Upper lobe of right lung (tissue), 1 donor: ENCODE measurements at places on chromosomes 7 and 10. TPM values are rescaled to one million over a fixed set of nuclear protein-coding genes. Genes with fewer than 3 reads are reported as not detected.

Gene C10orf67
- 1.6 TPM for total RNA-seq

- peak; percentile 68 for DNase-seq
Measured at GRCh38 chr7:30238721-30239441, 45.5 kb upstream of the ZNRF2 start.

DNA sequence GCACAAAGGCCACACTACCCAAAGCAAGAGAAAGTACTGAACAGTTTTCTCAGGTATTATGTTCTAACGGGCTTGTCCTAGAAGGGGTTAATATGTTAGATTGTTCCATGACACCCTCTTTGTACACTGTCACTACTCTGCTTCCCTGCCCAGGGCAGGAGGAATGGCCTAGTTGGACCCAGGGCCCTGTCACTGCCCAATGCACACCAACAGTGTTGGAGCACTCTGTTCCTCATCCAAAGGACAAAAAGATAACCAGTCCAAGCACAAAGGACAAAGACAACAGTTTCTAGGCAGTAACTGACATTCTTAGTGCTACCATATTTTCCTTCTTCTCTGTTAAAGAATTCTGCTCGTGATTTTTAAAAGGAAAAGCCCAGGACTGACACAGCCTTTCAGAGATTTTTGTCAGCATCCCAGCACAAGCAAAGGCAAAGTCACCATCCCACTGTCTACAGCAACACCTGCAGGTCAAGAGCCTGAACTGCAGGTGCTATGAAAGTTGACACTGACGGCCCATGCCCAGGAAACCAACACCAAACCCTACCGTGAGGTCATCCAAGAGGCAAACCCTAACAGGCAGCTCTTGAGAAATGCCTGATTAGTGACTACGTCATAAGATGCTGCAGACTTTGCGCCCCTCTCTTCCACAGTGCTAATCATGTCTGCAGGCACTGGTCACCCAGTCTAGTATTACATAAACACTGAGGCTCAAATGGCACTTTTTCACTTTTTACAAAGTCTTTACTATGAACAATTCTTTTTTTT lies 13.2 kb downstream of the NUDCD3 start:
- no peak for DNase-seq

DNA sequence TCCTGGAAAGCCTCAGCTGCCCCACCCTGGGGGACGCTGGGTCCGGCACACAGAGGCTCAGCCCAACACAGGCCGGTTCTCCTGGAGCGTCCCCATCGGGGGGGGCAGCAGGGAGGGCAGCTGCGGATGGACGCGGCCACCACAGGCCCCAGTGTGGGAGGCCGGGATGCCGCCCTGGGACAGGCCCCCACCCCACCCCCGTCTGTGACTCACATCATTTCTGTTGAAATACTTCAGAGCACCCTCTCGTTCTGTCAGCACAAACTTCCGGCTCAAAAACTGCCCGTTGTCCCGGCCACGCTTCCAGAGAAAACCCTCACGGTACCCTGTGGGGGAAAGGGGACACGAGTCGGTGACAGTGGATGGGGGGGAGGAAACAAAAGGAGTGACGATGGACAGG lies 28.5 kb downstream of the GET4 start:
- no peak for DNase-seq

Gene GSAP
- 64.9 TPM for total RNA-seq

Gene ZNF32
- 32.3 TPM for total RNA-seq

Gene CDC14C
- total RNA-seq, result not detected

- no peak for DNase-seq
Measured at GRCh38 chr10:79140855-79141254, 72.1 kb downstream of the ZMIZ1 start.

- no peak for DNase-seq
Measured at GRCh38 chr10:106958589-106959361, 205.7 kb downstream of the SORCS1 start.

- no peak for DNase-seq
Measured at GRCh38 chr10:76723844-76724243, 913.8 kb downstream of the KCNMA1 start.

- no peak for DNase-seq
Measured at GRCh38 chr7:149615690-149616270, 118.2 kb upstream of the ZNF746 start.

- DNase-seq, result no peak
Measured at GRCh38 chr7:5564894-5565293, 141.3 kb upstream of the TNRC18 start.

Gene GIMAP2
- total RNA-seq, result 33.0 TPM

Gene SPDYE11
- not detected for total RNA-seq

Gene IFIT5
- total RNA-seq, result 24.4 TPM

Gene NUTM2D
- total RNA-seq, result 5.1 TPM

DNA sequence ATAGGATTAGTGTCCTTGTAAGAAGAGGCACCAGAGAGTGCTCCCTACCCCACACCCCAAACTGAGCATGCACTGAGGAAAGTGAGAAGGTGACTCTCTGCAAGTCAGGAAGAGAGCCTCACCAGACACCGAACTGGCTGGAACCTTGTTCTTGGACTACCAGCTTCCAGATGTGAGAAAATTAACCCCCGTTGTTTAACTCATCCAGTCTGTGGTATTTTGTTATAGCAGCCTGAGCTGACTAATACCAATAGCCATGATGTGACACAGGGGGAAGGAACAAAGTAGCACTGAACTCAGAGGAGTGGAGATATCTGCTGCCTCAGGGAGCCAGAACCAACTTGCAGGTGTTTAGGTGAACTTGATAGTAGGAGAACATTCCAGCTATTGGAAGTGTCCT lies 415.2 kb upstream of the ZMIZ1 start:
- DNase-seq, result no peak

Gene TLX1
- total RNA-seq, result not detected

- DNase-seq, result no peak
Measured at GRCh38 chr10:52212802-52213201, 101.3 kb upstream of the DKK1 start.

DNA sequence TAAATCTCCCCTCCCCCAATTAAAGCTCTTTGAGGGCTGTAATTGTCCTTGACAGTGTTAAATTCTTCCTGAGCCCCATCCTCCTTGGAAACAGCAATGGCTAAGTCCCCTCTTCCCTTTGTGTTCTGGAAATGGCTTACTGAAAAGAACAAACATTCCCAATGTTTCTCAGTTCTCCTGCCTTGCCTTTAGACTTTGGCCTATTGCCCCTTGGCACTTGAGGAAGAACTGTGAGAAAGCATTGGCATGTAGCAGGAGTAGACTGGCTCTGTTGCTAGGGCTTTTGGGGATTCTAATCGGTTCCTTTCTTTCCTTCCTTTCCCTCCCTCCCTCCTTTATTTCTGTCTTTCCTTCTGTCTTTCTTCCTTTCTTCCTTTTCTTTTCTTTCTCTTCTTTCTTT lies 463.3 kb upstream of the PODXL start:
- DNase-seq, result no peak

DNA sequence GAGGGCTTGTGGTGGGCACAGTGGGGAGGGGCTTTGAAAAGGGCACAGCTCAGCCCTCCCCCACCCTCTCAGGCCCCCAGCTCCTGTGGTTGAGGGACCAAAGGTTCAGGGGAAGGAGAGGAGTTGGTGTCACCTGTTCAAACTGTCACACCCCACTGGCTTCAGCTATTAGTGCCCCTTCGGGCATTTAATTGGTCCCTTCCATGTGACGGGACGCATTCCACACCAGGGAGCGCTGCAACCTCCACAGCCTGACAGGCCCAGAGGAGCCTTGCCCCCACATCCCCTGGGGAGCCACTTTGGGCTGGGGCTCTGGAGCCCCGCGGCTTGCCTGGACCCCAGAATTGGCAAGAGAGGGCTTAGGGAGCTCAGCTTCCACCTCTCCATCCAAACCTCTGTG lies 75.7 kb downstream of the C10orf105 start:
- no peak for DNase-seq

DNA sequence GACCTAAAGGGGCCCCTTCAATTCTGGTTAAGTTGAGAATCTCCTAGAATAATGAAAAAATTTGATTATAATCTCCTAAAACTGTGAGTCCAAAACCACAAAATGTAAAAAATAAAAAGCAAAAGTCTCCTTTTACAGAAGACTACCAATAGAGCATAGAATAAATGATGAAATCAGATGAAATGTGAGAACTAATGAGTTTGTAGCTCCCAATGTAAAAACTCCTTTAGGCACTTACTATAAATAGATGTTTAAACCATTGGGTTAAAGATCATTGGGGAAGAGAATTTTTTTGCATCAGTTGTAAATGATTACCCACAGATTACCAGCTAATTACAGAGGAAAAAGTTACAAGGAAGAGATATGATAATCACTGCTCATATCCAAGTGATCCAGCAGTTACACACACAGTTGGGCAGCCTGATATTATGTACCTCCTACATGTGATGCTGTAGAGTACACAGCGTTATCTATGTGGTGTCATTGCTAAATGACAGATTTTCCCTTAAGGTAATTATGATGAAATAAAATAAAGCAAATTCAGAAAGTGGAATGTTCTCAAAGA lies 282.7 kb upstream of the SEMA3D start:
- DNase-seq, result no peak

GRCh38 chr10:117509573-117509972 lies 33.0 kb upstream of the EMX2 start:
- DNase-seq, result no peak

- peak; percentile 52 for DNase-seq
Measured at GRCh38 chr10:119166118-119166500, 595 bp upstream of the SFXN4 start.

Gene IL6
- total RNA-seq, result 6.5 TPM

- no peak for DNase-seq
Measured at GRCh38 chr7:94848531-94848930, 58.9 kb upstream of the PPP1R9A start.

DNA sequence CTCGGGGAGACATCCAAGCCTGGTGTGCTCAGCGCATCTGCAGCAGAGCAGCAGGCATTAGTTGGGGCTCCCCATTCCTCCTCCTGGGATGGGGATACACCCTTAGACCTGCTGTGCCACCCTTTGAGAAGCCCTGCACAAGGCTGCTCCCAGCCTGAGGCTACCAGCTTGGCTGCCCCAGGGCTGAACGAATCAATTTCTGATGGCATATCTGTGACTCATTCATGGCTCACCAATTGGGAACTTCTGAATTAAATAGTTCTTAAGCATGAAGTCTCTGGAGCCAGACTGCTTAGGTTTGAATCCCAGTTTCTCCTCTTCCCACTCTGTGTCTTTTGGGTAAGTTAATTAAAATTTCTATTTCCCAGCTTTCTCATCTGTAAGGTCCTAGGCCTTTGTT lies 16.3 kb upstream of the GLI3 start:
- no peak for DNase-seq

DNA sequence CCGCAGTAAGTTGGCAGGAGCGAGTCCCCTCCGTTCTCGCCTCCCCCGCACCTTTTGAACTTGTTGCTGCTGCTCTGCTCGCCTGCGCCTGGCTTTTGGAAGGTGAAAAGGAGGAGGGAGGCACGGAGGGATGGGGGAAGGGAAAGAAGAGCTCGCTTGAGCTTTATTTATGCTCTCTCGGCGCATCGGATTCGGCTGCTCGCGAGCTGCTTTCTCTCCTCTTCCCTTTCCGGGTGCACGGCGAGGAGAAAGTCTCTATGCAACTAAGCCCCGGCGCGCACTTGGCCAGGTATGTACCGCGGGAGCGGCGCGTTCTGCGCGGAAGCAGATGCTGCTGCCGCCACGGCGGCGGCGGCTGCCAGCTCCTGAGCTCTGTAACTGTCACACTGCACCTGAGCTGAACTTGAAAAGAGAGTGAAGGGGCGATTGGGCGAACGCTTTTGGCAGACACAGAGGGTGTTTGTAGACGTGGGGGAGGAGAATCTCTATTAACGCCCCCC lies 551 bp downstream of the KCND2 start:
- DNase-seq, result peak; percentile 67

DNA sequence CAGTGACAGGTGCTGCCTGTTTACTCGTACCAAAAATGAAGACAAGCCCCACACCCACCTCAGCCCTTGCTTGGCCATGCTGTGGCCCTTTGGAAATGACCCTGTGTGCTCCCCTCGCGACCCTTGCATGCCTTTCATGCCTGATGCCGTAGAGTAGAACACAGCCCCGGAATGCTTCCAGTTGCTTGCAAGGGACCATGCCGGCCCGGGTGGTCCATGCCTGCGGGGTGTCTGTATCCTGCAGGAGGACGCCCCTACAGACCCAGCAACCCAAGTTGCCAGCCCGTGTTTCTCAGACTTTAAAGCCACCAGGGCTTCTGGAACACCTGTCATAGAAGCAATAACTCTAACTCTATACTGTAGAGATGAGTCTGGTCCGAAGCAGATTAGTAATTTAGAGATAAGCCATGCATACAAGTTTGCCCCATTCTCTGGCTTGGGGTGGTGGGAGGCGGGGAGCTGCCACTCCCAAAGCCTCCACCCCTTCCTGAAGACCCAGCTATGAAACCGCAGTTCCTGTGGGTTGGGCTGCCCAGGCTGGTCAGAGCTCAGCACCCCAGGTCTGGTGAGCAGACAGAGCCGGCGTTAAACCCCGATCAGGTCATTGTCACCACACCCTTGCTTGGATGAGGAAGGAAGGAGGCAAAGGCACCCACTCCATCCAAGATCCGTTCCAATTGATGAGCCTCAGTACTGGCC lies 143.5 kb downstream of the ADCY1 start:
- peak; percentile 52 for DNase-seq

- no peak for DNase-seq
Measured at GRCh38 chr10:133016493-133017202, 71.1 kb upstream of the ADGRA1 start.

GRCh38 chr7:93176992-93177580 lies 28.9 kb upstream of the SAMD9L start:
- no peak for DNase-seq

GRCh38 chr7:27714831-27715444 lies 25.0 kb upstream of the TAX1BP1 start:
- DNase-seq, result no peak

Gene LGI1
- not detected for total RNA-seq

- no peak for DNase-seq
Measured at GRCh38 chr10:14023673-14024328, 306.9 kb downstream of the FRMD4A start.

DNA sequence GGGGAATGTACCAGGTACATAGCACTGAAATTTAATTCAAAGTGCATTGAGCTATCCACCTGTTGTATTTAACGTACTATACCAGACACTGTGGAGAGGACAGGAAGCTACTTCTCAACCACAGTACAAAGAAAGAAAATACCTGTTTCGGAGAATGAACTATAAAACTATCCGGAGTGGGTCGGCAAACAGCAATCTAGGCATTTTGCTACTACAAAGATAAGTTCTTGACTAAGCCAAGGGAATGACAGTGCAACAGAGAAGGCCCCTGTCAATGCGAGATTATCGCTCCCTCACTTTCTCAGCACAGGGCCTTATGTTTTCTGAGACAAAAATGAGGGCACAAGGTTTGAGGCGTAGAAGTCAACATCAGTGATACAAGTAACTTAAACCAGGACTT lies 27.4 kb downstream of the SFMBT2 start:
- no peak for DNase-seq
